Activated CD8-positive, alpha-beta T cell treated with anti-CD3 and anti-CD28 coated beads for 36 hours (primary cell): ENCODE measurements at places on chromosomes 7 and 10. TPM values are rescaled to one million over a fixed set of nuclear protein-coding genes. Genes with fewer than 3 reads are reported as not detected.

LAMB4 gene
- not detected for total RNA-seq

BTBD16 gene
- total RNA-seq: not detected

- no peaks in the 10 kb centered on the region for H3K4me1 ChIP-seq
- H3K4me3 ChIP-seq: no peak overlapping the region
- peaks cover 8% of the 10 kb centered on the region for H3K27me3 ChIP-seq
- H3K27ac ChIP-seq: no peak overlapping the region
- no peak for DNase-seq
Measured at GRCh38 chr10:68112837-68113236, 3.5 kb downstream of the MYPN start.

DNA sequence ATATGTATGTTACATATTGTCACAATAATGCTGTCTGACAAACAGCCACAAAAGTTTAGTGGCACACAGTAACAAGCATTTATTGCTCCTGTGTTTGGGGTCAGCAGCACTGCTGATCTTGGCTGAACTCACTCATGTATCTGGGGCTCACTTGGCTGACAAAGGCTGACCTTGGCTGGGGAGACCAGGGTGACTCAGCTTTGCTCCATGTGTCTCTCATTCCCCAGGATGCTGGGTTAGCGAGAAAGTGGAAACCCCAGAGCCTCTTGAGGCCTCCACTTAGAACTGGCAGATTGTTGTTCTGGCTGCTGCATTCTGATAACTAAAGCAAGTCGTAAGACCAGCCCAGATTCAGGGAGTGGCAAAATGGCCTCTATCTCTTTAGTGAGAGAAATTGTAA, 217.3 kb upstream of the HABP2 start:
- no peaks in the 10 kb centered on the region for H3K27me3 ChIP-seq
- no peak overlapping the region for H3K27ac ChIP-seq
- no peaks in the 10 kb centered on the region for H3K4me1 ChIP-seq
- H3K36me3 ChIP-seq: no peaks in the 10 kb centered on the region
- H3K4me3 ChIP-seq: no peak overlapping the region

DNA sequence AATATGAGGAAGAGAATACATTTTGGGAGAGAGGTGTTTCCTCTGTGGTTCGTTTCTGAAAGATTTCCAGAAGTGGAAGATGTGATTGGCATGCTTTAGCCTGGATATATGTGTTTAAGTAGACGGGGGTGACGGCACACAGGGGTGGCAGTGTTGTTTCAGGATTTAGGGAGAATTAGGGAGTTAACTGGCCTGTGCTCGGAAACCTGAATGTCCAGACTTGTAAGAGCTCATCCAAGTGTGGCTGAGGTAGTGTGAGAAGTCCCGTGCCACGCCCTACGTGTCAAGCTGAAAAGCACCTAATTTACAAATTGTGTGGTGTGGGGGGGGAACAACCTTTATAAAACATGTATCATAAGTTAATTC, 1.1 kb downstream of the RALA start:
- H3K27ac ChIP-seq: peak overlapping the region; percentile 95
- peaks cover 51% of the 10 kb centered on the region for H3K4me1 ChIP-seq
- peak; percentile 52 for DNase-seq
- H3K36me3 ChIP-seq: peaks cover 17% of the 10 kb centered on the region

DNA sequence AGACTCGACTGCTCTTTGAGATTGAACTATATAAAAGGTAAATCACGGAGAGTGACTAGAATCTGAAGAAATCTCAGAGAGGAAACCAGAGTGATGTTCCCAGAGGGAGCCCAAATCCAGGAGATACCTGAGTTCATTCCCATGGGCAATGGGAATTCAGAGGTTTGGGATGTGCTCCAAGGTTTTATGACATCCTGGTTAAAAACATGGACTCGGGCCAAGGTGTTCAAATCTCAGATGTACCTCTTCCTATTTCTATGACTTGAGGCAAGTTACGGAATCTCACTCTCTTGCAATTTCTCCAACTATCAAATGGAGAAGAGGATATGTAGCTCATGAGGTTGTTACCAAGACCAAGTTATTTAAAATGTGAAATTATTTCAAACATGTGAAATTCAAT, 54.5 kb upstream of the RAB18 start:
- no peak overlapping the region for H3K4me3 ChIP-seq
- H3K27me3 ChIP-seq: no peaks in the 10 kb centered on the region
- H3K27ac ChIP-seq: no peak overlapping the region
- no peaks in the 10 kb centered on the region for H3K36me3 ChIP-seq
